ENCODE measurements at places on chromosomes 5 and 9.

GRCh38 chr5:159031513-159031912 is 68.2 kb downstream of the EBF1 start:
- DNase-seq: no peak

DNA sequence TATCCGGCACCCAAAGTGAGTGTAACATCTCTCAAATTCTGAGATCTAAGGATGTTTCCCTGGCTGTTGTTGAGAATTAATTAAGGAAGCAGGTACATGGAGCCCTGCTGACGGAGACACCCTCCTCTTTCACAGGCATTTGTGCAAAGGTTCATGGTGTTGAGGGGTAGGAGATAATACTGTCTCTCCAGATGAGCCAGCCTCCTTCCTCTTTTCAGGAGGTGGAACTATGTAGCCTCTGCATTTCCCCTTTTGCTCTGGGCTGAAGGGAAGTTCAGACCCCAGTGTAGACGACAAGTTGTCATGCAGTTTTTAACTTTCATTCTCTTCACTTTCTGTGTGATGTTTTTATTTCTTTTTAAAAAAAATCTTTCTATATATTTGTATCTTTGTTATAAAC is 107.5 kb downstream of the GALNT10 start:
- DNase-seq: no peak

- no peak for DNase-seq
These were observed 2.6 kb downstream of the PCSK5 start for GRCh38 chr9:75893106-75893505.

GRCh38 chr5:147234239-147234824 is 494 bp upstream of the STK32A start:
- DNase-seq: no peak

DNA sequence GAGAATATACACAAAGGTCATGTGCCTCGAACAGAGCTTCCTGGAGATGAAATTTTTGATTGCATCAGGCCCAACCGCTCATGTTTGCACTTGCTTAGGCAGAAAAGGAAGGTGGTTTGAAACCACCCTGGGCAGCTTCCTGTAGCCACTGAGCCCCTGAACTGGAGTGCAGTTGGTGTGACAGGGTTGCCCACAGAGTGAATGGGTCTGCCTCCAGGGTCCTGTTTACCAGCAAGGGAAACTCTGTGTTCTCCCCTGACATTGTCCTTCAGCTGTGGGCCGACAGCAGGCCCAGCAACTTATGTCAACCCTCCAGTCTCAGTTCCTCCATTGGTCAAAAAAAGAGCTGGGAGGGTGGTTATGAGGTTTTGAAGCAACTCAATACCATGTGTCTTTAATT is 289.6 kb downstream of the KIF4B start:
- DNase-seq: no peak

GRCh38 chr9:93815135-93815534 is 140.0 kb downstream of the BARX1 start:
- DNase-seq: no peak

DNA sequence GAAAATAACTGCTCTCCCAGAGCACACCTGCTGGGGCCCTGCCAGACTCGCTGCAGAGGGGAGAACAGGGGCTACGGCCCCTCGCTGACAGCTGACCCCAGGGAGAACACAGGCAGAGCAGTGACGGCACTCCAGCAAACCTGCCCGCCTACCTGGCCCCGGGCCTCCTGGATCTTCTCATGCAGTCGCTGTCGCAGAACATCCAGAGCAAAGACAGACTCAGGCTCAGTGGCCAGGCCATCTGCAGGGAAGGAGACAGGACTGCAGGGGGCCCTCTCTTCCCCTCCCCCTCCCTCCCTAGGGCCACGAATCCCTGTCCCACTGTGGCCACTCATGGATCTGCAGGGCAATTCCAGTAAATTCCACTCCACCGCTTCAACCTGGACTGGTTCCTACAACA is 2.4 kb downstream of the SURF6 start:
- no peak for DNase-seq

- no peak for DNase-seq
These were observed 52.7 kb downstream of the ABHD17B start for GRCh38 chr9:71858102-71858798.

GRCh38 chr5:134135091-134135655 is 20.7 kb downstream of the TCF7 start:
- no peak for DNase-seq

- DNase-seq: no peak
These were observed 5.6 kb upstream of the STARD4 start for GRCh38 chr5:111517853-111518501.

DNA sequence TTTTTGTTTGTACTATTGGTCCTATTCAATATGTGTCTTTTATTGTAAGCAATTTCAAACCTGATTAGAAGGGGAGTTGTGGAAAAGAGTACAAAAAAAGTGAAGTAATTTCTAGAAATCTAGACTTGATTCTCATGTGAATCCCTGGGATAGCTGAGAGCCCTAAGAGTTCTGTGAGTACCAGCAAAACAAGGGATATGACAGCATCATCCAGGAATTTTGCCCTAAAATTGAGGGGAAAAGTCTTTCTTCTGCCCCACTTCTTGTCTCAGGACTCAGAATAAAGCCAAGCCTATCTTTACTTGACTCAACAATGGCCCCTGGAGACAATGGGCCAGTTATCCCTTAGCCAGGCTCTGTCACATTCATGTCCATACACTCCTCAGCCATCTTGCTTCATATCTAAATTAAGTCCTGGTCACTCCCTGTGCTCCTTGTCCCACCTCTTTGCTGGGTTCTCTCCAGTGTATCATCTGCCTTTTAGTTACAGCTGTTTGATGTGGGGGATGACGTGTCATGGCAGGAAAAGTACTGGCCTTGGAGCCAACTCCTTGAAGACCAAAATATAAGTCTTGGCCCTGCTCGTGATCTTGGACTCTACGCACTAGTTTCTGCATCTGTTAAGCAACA is 81.2 kb downstream of the ADAMTS12 start:
- DNase-seq: no peak

DNA sequence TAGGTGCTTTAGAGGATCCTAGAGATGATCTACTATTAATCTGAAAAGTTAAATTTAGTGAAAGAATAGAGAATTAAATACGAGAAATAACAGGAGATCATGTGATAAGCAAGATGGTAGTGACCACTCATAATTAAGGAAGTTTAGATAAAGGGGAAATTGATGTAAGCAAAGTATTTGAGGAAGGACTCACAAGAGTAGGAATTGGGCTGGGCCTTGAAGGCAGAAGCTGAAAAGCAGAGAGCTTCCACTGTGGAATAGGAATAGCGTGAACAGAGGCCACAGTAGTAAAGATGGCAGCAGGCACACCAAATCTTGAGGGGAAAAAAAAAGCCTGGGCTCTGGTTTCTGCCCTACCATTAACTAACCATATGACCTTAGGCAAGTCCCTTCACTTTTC is 38.0 kb downstream of the KIF24 start:
- no peak for DNase-seq

DNA sequence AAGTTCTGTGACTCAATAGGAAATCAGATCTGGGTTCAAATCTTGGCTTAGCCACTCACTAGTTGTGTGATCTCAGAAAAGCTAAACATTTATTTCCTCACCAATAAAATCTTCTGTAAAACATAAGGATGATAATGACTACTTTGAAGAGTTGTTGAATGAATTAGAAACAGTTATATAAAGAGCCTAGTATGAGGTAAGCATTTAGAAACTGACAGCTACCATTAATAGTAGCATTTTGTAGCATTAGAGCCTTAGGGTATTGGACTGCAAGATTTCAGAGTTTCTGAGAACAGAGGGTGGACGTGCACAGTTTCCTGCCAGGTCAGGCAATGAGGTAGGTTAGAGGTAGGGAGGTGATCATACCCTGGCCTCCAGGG is 293.2 kb downstream of the CWC27 start:
- DNase-seq: no peak

GRCh38 chr9:103899866-103900265 is 194.2 kb upstream of the SMC2 start:
- no peak for DNase-seq

GRCh38 chr5:108763222-108763916 is 15.7 kb downstream of the FER start:
- no peak for DNase-seq

GRCh38 chr5:41636605-41637004 is 126.2 kb upstream of the PLCXD3 start:
- no peak for DNase-seq

DNA sequence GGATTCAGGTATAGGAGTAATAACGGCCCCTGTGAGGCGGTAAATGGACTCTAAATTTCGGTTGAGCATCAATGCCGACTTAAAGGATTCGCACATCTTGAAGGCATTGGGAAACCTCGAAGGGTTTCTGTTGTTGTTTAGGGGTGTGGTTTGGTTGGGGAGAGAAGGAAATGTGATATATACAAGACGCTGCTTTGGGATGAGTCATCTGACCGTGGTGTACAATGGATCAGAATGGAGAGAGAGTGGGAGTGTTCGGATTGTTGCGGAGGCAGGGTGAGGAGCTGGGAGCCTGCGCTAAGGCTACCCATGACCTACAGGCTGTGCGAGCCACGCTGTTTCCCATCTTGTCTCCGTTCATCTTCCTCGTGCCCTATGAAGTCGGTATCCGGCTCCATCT is 60.4 kb upstream of the ERCC6L2 start:
- no peak for DNase-seq

DNA sequence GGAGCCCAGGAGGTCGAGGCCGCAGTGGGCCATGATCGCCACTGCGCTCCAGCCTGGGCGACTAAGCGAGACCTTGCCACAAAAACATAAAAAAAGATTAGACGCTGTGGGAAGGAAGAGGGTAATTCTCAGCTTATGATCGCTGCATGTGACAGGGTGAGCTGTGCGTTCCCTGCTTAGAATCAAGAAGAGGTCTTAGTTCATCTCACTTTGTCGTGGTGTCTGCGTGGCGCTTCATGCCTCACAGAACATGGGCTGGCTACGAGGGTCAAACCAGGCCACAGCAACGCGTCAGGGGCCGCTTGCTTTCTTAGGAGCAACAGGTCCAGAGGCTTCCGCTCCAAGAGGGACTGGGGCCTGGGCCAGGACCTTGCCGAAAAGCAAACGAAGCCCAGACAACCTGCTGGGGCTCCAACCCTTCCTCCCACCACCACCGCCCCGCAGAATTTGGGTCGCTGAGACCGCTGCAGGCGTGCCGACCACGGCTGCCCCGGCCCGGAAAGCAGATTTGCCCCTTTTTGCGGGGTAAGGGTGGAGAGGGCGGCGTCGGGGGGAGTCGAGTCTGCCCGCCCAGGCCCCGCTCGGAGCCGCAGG is 10.0 kb upstream of the GRIN1 start:
- no peak for DNase-seq

DNA sequence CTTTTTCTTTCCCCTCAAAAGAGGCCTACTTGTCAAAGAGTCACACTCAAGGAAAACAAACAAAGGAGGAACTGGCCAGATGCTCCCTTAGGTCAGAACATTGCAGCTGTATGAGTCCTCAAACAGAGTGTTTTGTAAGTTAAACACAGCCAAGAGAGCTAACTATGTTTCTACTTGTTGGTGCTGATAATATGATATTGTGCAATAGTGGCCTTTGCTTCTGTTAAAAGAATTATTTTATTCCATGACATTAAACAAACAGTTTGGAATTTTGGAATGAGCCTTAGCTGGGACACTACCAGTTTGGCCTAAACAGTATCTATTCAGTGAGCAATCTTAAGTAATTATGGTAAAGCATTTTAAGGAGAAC is 56.0 kb upstream of the TPD52L3 start:
- no peak for DNase-seq

DNA sequence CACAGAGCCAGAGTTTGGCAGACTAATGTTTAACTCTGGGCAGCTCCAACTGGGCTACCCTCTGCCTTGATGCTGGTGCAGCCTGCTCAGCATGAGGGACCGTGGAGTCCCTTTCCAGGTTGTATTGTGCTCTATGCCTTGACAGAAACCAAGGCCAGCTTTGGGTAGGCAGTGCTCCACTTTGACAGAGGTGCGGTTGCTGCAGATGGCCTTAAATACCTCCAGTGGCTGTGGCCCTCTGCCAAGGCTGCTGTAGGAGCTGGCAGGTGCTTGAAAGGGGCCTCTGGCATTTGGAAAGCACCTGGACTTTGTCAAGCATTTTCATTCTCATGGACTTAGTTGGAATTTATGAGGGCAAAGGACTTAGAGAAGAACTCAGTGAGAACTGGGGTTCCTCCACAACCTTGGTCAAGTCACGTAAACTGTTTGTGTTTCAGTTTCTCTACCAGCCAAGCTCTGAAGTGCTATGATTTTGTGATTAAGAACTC is 249.7 kb upstream of the ZNF462 start:
- DNase-seq: no peak

DNA sequence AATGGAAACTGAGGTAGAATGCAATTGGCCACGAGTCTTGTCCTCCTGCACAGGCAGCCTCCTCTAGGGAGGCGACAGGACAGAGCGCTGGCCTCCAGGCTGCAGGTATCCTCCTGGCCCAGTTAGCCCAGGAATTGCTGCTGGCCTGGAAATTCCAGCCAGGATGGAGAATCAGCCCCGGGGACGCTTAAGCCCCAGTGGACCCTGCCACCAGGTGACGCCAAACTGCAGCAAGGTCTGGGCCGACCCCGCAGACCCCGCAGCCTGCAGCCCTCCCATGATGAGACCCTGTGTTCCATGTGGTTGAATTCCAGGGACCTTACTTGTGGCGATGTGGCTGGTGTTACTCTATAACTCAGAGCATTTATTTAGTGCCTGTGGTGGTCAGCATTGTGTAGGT is 7.3 kb downstream of the CACFD1 start:
- no peak for DNase-seq

- peak; percentile 85 for DNase-seq
These were observed 117.7 kb downstream of the SLC12A2 start for GRCh38 chr5:128201065-128201926.

- DNase-seq: no peak
These were observed 26.0 kb upstream of the LIFR start for GRCh38 chr5:38582293-38582974.

DNA sequence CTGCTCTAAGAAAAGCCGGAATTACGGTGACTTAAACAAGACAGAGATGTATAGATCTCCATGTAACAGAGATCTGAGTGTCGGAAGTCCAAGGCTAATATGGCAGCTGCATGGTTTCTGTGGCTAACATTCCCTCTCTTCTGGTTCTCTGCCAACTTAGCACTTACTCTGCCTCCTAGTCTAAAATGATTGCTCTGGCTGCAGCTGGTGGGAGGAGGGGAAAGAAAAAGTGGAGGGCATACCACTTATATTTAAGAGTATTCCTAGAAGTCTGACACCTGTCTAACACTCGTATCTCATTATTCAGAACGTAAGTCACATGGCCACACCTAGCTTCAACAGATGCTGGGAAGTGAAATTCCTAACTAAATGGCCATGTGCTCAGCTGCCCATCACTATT is 551.5 kb upstream of the TLE4 start:
- DNase-seq: no peak

DNA sequence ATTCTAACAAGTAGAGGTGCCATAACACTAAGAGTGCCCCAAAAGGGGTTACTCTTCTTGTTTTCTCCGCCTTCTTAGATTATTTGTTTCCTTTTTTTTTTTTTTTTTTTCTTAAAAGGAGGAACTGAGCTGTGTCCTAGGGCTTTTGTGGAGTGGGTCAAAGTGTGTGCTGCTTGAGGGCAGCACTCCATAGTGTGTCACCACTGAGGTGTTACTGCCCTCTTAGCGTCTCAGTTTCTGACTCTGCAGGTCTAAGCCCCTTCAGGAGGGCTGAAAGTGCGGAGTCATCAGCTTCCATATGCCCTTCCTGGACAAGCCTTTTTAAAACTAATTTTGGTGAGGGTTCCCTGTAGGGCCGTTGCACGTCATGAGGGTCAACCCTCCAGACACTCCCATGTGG is 12.6 kb upstream of the NANS start:
- no peak for DNase-seq

All from activated naive CD4-positive, alpha-beta T cell (primary cell).